AG09319 (cell line): ENCODE measurements at places on chromosomes 13 and 19.

- DNase-seq: peak; percentile 18
Measured at GRCh38 chr13:40271931-40272775, 394.3 kb downstream of the FOXO1 start.

DNA sequence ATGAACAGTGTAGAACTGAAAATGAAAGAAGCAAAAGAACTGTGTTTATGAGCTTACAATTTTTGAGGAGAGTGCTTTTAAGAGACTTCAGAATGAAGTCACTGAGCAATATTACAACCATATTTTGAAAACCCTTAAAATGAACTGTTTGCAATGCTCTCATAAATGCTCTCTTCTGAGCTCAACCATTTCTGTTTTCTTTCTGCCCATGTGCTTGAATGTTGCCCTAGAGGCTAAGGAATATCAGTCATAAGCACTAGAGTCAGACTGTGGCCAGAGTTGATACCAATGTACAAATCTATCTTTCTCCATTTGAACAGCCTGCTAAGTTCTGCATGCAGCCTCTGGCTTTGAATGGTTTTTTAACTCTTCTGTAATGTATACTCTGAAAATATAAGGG, 1092.8 kb downstream of the PCDH9 start:
- no peak for DNase-seq

- DNase-seq: no peak
Measured at GRCh38 chr13:20157151-20157796, 3.6 kb downstream of the GJA3 start.

DNA sequence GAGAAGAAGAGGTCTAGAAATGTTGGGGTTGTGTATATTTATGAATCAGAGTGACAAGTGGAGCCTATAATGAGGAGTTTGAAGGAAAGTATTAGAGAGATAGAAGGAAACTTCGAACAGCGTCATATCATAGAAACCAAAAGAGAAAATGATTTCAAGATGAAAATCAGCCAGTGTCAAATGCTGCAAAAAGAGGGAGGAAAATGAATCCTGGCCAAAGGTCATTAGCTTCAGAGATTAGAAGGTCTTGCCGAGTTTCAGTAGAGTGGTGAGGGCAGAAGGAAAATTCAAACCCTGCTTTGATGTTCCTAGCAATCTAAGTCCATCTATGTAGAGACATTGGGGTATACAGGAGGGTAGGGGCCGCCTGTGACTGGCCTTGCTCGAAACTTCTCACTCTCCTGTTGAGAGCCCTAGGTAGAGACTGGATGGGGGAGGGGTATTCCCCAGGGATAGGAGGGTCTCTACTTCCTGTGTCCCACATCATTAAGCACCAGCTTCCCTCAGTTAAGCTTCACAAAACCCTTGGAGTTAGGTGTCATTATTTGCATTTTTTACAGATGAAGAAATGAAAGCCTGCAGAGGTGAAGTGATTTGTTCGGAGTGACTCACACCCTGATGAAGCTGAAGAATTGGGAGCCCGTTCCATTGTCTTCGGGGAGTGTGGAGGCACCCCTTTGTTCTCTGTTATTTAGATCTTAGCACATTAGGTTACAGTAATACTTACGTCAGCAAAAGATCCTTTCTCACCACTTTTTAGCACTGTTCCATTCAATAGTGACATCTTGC, 62.8 kb downstream of the FGF9 start:
- no peak for DNase-seq

DNA sequence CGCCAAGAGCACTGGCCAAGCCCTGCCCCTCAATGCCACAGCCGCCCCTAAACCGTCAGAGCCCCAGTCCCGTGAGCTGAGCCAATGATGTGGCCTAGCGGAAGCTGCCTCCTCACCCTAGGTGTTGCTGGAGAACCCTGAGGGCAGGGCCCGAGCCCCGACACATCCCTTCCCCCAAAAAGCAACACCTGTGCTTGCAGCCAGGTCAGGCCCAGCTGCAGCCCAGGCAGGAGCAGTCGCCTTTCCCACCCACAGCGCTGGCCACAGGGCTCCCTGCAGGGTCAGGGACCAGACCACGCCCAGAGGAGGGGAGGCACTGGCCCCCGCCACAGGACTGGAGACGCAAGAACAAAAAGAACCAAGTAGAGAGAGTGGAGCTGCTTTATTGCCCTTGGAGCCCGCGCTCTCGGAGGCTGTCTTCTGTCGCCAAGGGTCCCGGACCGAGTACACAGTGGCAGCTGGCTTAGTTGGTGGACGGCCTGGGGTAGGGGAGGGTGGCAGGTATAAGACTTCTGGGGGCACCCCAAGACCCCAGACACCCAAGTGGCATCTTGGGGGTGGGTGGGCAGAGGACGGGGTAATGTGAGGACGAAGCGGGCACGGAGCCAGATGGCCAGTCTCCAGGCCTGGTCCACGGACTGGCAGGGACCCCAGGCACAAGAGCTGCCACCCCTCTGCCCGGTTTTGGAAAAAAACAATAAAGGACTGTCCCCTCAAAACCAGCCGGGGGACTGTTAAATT, 3.3 kb downstream of the P2RY11 start:
- DNase-seq: no peak

- DNase-seq: no peak
Measured at GRCh38 chr19:47240996-47241918, 10.3 kb upstream of the BBC3 start.

DNA sequence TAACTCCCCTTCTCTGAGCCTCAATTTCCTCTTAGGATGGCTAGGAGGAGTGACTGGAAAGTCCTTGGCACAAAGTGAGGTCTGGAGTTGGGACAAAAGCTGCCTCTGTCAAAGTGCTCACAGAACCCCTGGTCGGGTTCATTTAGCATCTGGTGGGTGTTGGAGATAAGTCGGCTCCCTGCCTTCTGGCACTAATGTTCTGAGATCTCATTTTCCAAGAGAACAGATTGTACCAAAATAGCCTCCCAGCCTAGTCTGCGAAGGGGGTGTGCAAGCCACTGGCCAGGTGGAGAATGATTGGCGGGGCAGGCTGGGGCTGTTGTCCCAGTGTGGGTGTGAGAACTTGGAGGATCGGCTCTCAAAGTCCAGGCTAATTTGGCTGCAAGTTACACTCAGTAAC, 20.7 kb upstream of the NWD1 start:
- DNase-seq: no peak

DNA sequence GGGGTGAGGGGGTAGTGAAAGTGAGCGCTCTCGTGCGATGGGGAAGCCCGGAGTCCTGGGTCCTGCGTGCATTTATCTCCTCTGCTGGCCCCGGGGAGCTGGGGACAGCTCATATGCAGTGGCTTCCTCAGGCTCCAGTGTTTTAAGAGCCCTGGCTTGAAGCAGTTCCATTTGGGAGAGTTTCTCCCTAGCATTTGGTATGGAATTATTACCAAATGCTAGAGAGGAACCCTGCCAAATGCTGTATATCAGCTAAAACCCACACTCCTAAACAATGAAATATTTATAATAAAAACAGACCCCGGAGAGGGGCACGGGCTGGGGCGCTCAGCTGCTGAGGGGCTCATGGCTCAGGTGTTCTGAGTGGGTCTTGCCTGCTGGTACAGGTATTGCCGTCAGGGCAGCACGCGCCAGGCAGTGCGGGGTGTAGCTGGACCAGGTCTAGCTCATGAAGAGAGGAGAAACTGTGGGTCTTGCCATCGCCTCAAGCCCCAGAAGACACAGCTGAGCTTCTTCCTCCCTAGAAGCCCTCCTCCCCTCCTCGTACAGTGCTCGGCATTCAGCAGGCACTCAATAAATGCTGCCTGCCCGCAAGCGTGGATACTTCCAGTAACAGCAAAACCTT, 163.6 kb upstream of the ZNF536 start:
- no peak for DNase-seq

DNA sequence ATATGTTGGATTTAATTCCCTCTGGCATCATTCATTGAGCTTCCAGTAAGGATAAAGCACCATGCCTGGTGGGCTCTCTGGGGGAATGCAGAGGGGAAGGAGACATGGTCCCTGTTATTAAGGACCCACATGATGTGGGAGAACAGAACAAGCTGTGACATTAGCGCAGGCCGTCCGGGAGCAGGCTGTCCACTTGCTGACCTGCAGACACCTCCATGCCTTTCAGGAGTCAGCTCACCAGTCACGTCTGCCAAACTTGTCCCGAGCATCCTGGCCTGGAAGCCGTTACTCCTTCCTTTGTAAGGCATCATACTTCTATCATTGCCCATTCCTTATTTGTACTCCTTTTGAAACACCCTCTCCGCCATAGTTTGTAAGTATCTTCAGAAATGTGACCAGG, 23.4 kb downstream of the B3GLCT start:
- no peak for DNase-seq
